ENCODE measurements at places on chromosomes 1 and 21.

DNA sequence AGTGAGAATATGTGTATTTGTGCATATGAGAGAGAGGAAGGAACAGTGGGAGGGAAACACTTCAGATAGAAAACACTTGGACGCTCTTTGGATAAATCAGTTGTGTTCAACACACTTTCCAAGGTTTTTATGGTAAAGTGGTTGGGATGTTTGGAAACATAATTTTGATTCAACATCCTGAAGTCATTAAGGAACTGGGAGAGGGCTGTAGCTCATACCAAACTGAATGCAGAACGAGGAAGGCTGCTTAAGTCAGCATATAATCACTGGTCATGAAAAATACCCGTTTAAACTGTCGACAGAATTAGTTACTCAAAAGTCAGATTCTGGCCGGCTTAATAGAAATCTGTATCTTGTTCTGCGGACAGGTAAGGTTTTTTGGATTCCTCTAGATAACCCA is 14.9 kb downstream of the LIX1L start:
- no peak for DNase-seq

GRCh38 chr1:5142389-5142788 is 488.0 kb downstream of the AJAP1 start:
- no peak for DNase-seq

GRCh38 chr1:44265656-44266358 is 52.5 kb downstream of the DMAP1 start:
- no peak for DNase-seq

GRCh38 chr1:247336390-247336789 is 4.7 kb upstream of the ZNF496 start:
- no peak for DNase-seq
